Left renal cortex interstitium (tissue), 4 donors: ENCODE measurements at places on chromosomes 4 and X. TPM values are rescaled to one million over a fixed set of nuclear protein-coding genes. Genes with fewer than 3 reads are reported as not detected.

PROM1 gene
- polyA plus RNA-seq, result 38.7 TPM

XAGE1A gene
- polyA plus RNA-seq, result not detected

MAGEA10 gene
- polyA plus RNA-seq, result not detected

PDHA2 gene
- polyA plus RNA-seq, result not detected

SMIM10 gene
- polyA plus RNA-seq, result 11.8 TPM

MGARP gene
- 0.48 TPM for polyA plus RNA-seq

TAF9B gene
- 49.5 TPM for polyA plus RNA-seq

ALB gene
- polyA plus RNA-seq, result 3.7 TPM

LINC00632 gene
- polyA plus RNA-seq, result 14.4 TPM

DNA sequence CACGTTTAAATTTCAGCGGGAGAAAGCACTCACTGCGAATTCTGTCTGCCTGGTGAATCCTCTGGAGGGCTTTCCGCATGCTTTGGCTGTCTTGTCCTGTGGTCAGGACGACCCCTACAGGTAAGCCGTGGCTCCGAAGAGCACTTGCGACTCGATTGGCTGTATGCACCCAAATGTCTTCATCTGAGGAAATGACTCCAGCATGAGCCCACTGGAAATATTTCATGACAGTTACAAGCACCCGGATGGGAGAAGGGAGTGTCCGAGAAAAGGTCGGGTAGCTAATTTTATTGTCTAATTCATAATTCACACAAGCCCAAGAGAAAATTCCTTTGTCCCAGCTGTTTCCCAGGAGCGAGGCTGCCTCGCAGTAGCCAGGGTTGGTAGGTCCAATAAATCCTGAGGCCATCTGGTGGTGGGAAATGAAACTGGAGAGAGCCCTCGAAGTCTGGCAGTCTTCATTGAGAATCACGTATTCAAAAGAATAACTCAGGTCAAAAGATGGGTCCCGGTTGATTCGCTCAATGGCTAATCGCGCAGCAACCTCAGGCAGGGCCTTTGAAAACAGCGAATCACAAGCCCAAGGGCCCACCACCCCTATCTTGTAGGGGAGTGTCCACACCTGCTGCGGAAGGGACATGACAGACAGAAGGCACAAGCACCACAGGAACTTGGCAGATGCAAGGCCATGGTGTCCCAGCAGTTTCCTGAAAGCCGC is 6.6 kb downstream of the GUCY2F start:
- DNase-seq, result peak; percentile 37

DNA sequence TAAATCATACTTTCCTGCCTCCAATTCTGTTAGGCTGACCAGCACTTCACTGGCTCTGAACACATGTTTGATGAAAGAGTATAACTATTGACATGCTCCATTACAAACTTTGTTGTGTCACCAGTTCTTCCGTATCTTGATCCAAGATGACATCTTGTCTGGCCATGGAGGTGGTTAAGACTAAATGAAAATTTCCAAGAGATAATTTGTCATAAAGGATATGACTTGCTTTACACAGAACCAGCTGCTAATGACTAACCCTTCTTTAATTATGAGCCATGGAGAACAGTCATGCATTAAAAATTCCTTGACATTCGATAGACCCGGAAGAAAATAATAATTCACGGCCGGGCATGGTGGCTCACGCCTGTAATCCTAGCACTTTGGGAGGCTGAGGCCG is 17.7 kb upstream of the N4BP2 start:
- DNase-seq, result no peak

DNA sequence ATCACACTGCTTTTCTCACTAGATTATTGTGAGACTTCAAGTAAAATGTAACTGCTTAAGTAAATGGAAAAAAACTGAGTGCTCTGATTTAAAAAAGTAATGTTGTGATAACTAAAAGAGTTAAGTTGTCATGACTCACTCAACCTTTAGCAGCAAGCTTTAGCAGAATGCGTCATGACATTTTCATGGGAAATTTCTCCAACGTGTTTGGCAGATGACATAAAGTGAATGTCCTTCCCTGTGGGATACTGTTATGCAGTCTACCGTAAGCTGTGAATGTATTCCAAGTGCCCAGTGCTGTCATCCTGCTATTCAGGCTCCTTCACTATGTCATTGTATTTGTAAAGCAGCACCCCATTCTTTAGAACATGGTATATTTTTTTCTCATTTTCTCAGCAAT is 136.2 kb downstream of the CPXCR1 start:
- DNase-seq, result no peak

DNA sequence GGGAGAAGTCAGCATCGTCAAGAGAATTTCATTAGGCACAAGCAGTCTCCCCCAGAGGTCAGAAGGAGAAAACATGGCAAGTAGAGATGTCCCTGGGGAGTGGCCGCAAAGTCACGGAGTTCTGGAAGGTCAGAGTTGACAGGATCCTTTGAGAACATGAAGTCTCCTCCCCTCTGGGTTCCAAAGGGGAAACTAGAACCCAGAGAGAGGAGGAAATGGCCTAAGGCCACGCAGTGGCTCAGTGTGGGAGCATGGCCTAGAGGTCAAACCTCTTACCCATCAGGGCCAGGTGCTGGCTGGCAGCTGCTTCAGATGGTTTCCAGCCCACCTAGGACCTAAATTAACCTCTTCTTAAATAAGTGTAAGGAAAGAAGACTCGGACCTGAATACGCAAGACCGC is 884 bp downstream of the IDH3G start:
- no peak for DNase-seq

- DNase-seq, result no peak
Measured at GRCh38 chr4:120921456-120922380, 808 bp downstream of the PRDM5 start.

DNA sequence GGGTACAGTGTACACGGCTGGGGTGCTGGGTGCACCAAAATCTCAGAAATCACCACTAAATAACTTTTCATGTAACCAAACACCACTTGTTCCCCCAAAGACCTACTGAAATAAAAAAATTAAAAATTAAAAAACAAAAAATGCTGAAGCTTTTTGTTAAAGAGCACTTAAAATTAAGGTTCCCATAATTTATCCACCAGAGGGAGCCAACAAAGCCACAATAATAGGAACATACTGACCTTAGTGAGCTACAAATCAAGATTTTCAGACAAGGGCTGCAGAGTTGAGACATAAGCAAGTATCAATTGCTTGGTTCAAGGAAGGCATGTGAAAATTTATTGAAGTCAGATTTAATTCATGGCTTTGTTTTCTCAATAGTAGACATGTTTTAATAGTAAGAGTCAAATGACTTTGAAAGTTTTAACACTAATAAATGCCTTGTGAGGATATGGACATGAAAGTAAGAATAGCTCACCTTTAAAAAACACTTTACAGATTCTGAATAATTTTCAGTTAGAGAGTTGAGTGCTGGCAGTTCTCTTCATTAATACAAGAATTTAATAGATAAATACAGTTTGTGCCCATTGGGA is 43.0 kb upstream of the SCOC start:
- no peak for DNase-seq

GRCh38 chrX:66000178-66000577 is 39.7 kb downstream of the VSIG4 start:
- no peak for DNase-seq

DNA sequence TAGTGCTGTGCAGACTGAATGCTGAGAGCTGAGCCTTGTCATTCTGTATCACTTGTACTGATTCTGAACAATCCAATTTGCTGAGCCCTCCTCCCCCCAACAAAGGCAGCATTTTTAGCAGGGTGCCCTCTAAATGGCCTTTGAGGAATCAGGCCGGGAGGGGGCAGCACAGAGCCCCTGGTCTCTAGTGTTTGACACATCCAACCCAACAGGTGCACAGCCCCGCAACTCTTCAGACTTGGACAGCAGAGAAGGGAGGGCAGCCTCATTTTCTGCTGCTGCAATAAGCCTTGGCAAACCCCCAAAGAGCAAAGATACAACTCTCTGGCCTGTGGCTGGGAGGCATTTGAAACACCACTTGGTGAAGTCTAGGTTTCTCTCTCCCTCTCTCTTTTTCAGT is 3.4 kb downstream of the ATP1B4 start:
- no peak for DNase-seq

- DNase-seq, result no peak
Measured at GRCh38 chrX:27775984-27776383, 31.8 kb upstream of the MAGEB10 start.

GRCh38 chr4:85979276-85979675 is 380.6 kb downstream of the MAPK10 start:
- no peak for DNase-seq

DNA sequence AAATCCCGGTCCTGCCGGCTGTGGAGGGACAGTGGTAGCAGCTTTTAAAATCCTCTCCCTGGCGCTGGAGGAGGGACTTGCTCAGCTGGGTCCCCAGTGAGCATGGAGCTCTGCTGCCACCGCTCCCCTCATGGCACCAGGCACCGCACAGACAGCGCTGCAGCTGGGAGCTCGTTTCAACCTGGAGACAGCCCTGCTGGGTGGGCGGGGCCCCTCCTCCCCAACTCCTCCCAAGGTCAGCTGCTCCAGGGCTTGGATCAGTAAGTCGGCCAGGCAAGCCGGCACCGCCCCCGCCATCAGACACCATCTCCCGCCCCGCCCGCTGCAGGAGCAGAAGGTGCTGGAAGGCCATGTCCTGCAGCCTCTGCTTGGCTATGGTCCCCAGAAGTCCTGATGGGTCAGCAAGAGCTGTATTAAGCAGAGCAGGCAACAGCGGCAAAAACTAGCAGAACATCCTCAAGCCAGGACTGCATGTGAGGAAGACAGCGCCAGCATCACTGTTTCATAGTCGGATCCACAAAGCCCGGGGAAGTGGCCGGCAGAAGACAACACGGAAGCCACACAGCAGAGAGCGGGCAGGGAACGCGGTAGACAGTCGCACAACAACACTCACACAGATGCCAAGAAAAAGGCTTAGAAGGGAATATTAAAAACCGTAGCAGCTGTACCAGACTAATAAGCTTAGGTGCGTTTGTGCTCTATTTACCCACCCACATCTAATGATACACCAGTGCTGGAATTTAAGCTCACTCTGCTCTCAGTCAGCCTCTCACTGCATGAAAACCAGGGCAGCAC is 16.2 kb downstream of the ZFYVE28 start:
- DNase-seq, result no peak

GRCh38 chrX:50002067-50002714 is 79.8 kb downstream of the CLCN5 start:
- DNase-seq, result no peak

DNA sequence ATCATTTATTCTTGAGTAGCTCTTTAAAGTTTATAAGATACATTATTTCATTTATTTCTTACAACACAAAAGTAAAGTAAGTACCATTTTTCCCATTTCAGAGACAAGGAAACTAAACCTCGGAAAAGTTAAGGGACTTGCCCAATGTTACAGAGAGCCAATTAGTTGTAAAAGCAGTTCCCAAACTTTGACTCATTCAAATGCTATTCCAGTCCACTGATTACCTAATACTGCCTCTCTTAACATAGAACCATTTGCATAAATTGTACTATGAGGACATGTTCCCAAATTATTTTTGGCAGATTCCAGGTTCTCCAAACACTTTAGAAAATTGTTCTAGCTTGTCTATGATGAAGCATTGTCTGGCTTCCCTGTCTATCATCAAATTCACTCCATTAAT is 45.6 kb upstream of the GRIA3 start:
- DNase-seq, result no peak

- DNase-seq, result no peak
Measured at GRCh38 chrX:50888884-50889283, 21.7 kb upstream of the BMP15 start.

DNA sequence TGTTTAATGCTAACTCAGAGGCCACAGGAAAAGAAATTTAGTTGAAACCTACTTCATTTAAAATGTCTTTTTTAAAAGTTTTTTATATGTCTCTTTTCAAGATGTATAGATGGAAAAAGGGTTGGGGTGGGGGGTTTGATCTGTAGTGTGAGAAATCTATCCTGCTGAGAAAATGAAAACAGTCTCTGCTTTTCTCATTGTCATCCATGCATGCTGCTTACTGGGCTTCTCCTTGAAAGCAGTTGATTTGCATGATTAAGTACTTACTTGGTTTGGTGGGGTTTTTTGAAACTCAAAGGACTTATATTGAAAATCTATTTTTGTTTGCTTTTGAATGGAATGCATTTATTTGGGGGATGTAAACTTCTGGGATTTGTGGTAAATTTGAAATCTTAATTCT is 313.6 kb upstream of the DKK2 start:
- DNase-seq, result no peak

DNA sequence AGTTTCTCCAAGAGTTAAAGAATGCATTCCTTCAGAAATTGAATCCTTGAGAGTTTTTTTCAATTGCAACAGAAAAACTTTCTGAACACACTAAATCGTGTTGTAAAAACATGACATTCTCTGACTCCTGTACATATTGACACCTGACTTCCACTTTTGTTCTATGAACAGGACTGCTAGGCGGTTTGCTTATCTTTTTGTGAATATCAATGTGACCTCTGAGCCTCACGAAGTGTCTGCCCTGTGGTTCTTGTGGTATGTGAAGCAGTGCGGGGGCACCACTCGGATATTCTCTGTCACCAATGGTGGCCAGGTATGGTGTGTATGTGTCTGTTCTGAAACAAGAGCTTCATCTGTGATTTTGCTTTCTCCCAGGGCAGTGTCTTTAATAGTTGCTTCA is 71.9 kb downstream of the MAOA start:
- no peak for DNase-seq

DNA sequence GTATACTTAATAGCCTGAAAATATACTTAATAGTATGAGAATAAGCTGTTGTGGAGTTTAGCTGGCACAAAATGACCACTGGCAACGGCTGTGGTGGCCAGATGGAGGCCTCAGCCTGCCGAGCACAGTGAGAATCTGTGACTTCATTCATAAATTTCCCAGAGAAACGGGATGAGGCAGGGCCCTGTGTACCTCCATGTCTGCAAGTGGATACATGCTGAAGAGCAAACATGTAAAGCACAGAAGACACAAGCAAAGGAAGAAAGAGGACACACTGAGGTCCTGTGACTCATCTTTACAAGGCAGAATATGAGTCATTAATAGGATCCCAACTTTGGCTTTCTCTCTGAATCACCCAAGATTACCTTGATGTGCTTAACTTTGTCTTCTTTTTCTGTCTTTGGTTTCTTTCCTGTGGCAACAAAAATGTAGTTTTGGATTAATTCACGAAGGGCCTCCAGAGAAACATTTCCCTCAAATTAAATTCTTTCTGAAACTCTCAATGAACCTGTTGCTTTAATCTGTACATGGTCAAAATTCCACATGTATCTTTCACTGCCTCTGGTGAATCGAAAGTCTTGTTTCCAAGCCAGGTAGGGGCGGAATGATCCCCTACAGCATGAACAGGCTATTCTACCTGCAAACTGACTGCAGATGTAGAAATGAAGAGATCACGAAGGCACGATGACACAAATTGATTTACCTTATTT is 56.4 kb downstream of the IRF2 start:
- no peak for DNase-seq

DNA sequence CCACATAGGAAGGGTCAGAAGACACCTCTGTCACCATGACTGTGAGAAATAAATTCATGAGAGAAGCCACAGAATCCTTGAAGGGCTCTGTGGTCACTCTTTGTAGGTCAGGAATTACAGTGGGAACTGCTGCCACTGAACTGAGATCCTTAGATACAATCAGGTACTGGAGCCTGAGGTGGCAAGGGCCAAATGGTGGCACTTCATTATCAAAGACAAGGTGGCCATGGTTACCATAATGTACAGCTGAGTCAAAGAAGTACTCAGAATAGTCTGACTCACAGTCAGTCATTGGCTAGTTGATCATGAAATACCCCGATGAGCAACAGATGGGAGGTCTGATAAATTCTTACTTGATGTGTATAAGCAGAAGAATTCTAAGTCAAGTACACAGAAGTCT is 131.9 kb downstream of the RTL3 start:
- DNase-seq, result no peak
